ENCODE measurements at places on chromosomes 11 and 22.
A peak's percentile ranks its signal among the peaks of the same experiment; 100 is the strongest.

DNA sequence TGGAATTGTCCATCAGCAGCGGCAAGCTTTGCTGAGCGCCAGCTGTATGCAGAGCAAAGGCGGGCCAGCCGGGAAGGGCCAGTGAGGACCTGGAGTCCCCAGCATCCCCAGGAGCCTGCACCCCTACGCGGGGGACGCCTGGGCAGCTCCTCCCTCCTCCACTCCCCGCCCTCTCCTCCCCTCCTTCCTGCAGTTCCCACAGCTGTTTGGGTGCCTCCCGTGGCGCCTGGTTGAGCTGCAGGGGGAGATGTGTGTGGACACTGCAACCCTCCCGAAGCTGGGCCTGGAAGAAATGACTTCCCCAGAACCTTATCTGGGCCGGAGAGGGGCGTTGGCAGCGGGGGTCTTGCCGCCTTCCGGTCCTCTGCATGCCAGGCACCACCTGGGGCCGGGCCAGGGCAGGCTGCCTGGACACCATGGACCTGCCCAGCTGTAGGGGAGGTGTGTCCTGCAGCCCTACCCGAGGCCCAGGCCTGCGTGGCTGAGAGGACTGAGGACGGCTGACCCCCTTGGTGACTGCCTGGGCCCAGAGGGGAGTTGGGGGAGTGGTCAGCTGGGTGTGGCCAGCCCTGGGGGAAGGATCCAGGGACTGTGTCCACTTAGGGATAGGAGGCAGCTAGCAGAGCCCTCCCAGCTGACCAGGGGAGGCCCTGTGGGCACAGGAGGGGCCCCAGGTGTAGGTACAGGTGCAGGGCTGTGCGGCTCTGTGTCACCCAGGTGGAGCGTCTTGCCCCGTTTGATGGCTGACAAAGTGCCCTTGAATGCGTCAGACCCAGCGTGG lies 16.8 kb upstream of the MUC6 start:
- peak; percentile 3 for DNase-seq

- no peak for DNase-seq
Measured at GRCh38 chr11:116384876-116385275, 387.9 kb downstream of the BUD13 start.

DNA sequence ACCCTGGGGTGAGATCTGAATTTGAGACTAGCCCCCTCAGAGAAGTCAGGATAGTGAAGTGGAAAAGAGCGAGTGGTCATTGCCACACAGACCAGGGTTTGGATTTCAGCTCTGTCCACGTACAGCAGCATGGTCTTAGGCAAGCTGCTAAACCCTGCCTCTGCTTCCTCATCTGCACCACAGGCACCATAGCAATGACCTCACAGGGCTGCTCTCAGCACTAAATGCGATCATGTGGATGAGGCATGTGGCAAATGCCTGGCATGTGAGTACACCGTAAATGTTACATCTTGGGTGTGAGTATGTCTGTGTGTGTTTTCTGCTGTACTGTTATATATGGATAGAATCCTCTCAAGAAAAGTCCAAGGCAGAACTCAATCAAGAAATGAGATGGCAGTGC lies 15.8 kb downstream of the NAV2 start:
- peak; percentile 31 for DNase-seq

DNA sequence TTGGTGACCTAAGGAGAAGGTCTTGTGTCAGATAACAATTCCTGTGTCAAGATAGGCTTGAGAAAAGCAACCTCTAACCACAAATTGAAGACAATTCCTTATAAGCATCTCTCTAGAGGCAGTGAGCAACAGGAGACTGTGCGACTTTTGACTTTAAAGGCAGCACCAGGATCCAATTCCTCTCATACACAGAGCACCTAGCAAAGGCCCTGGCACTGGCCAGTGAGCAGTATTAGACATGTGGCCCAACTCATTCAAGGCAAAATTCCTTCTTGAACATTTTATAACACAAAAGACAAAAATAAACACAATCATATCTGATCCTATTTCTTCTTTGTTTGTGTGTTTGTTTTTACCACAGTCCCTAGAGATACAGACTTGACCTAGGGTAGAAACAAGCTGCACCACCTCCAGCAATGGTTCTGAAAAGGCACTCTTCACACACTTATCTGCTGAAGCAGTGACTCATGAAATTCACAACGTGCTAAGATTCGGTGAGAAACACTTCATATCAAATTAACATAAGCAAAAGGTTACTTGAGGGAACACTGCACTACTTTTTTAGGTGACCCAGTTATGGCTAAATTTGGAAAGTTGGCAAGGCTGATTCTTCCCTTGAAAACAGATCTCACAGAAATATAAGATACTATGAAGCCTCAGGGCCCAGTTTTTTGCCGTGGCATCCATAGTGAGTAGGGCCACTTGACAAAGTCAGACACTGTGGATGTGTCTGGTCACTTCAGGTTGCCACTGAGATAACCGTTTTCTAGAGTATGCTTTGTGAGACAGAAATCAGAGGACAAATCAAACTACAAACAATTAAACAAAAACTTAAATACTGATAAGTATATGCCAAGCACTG lies 1018.9 kb downstream of the DLG2 start:
- DNase-seq = no peak

DNA sequence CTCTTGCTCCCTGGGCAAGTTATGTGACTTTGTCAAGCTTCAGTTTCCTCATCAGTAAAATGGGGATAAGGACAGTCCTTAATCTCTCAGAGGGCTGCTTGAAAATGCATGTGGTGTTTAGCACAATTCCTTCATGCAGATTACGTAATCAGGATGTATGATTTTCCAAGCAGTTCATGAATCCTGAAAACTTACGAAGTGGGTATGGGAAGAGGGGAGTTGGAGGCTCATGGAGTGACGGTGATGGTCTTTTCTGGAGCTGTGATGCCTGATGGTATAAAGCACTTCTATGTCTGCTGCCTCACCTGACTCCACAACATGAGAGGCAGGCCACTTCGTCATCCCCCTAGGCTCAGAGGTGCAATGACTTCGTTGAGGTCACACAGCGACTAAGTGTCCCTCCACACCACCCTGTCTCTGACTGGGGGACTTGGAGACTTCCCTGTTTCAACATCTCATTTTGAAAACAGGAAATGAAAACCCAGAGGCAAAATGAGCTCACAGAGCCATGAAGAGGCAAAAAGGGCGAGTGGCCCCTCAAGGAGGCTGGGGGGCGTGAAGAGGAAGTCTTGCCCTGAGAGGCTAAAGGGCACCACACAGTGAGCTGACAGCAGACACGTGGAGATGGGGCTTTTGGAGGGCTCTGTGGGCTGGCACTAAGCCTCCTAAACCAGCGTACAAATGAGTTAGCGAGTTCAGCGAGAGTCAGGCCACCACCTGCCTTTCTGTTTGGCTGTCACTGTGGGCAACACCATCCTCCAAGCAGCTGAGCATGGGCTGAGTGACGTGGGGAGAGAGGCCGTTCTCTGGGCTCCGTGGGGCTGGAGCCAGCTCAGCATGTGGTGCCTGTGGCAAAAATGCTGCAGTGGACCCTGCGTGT lies 10.1 kb downstream of the MCM5 start:
- DNase-seq = no peak

DNA sequence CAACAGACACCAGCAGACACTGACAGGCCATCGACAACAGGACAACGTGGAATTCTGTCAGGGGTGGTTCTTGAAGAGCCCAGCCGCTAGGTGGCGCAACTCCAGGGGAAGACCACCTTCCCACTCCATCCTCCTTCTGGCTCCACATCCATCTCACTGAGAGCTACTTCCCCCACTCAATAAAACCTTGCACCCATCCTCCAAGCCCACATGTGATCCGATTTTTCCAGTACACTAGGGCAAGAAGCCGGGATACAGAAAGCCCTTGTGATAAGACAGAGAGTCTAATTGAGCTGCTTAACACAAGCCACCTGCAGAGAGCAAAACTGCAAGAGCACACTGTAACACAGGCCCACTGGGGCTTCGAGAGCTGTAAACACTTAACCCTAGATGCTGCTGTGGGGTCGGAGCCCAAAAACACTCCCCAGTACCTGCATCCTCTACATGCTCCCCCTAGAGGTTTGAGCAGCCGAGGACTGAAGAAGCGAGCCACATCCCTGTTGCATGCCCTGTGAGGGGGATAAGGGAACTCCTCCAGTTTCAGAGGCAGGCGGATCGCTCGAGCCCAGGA lies 11.5 kb upstream of the RAB39A start:
- peak; percentile 23 for DNase-seq

GRCh38 chr11:113338730-113339129 lies 24.3 kb downstream of the TTC12 start:
- no peak for DNase-seq

DNA sequence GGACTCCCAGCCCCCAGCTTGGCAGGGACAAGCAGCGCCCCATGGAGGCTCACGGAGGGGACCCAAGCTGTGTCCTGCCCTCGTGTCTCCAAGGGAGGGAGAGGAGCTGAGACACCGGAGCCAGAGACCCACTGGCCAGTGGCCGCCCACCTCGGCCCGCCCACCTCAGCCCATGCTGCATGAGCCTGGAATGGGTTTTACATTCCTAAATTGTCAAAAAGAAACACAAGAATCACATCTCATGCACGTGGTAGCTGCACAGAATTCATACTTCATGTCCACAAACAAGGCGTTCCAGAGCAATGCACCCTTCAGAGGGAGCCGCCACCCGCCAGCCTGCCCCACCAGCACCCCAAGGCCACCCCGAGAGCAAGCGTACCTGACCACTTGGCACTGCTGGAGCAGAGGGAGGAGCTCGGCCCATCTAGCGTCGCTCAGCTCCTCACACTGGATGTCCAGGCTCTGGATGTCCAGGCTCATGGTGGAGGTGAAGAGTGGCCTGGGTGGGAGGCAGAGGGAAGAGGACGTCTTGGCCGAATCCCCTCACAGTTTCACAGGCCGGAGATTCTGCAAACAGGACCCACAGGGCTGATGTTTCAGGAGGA lies 5.3 kb downstream of the RNH1 start:
- DNase-seq = no peak

- no peak for DNase-seq
Measured at GRCh38 chr11:8839306-8839956, 71.6 kb upstream of the AKIP1 start.

GRCh38 chr22:23621082-23621780 lies 10.9 kb downstream of the DRICH1 start:
- DNase-seq = no peak

DNA sequence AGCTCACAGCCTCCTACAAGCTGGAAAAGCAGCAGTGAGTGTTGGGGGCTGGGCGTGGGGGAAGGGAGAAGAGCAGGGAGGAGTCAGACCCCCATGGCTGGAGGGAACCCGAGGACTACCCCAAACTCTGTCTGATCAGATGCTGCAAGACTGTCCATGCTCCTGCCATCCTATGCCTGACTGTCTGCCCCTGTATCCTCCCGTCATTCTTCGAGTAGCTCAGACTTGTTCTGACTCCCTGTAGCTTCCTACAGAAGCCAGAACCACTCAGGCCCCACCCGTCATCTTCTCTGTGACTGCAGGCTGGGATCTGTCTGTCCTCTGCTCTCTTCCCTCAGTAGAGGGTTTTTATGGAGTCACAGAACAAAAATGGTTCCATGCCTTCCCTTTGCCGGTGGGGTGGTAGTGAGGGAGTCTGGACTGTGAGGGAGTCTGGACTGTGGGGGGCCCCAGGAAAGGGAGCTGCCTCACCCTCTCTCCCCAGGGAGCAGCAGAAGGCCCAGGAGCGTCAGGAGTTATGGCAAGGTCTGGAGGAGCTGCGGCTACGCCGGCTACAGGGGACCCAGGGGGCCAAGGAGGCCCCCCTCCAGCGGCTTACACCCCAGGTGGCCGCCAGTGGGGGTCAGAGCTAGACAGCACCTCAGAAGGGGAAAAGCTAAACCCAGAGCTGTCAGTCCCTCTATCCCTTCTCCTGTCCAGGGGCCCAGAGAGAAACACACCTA lies 2.3 kb downstream of the GPHA2 start:
- no peak for DNase-seq

DNA sequence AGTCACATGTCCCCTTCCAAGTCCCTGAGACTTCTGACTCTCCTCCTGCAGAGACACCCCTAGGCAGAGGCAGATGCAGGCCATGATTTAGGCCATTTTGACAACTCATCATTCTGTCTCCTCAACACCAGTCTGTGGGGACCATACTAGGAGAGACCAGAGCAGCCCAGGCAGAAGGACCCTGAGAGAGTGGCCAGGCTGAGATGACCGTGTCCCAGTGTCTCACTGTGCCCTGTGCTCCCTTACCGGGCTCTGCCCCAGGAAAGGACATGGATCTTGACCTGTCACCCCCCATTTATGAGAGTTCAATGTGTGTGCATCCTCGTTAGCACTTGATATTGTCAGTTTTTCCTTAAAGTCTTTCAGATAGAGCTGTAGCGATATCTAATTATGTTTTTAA lies 52.4 kb upstream of the IGLL5 start:
- DNase-seq = no peak

GRCh38 chr11:88695689-88696414 lies 358.3 kb upstream of the CTSC start:
- DNase-seq = no peak

GRCh38 chr11:67379061-67380058 lies 6.0 kb upstream of the CLCF1 start:
- DNase-seq = no peak

DNA sequence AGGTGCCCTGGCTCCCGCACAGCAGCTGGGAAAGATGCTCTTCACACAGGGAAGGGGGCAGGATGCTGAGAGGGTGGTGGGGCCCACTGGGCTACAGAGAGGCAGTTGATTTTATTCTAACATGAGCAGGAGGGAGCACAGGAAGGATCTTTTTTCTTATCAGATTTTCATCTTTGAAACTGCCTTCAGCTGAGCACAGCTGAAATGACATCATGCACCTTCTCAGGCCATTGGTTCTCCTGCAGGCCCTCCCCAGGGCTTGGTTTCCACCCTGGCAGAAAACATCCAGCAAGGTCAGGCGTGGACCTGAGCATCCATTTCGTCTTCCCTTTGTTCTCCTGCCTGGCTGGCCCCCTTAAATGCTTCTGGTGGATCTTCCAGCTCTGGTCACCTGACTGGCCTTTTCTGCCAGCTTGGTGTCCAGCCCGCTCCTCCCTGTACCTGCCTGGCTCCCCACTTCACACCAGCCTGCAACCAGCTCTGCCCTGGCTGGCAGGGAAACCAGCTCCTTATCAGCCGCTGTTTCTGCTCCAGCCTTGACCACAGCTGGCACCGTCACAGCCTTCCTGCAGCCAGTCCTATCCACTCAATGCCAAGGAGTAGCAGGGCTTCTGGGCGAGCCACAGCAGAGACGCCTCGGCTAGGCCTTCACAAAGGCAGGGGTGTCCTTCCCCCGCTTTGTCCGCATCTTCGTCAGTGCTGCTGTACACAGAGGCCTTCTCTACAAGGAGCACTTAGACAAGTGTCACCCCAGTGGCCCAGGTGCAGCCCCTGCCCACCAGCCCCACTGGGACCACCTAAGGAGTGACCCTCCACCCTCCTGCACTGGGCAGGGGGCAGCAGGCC lies 36.5 kb downstream of the TOM1 start:
- DNase-seq = no peak

Measured in HCEC 1CT (cell line).